M059J (cell line): ENCODE measurements at places on chromosomes 13 and 19. TPM values are rescaled to one million over a fixed set of nuclear protein-coding genes. Genes with fewer than 3 reads are reported as not detected.
A peak's percentile ranks its signal among the peaks of the same experiment; 100 is the strongest.

DNA sequence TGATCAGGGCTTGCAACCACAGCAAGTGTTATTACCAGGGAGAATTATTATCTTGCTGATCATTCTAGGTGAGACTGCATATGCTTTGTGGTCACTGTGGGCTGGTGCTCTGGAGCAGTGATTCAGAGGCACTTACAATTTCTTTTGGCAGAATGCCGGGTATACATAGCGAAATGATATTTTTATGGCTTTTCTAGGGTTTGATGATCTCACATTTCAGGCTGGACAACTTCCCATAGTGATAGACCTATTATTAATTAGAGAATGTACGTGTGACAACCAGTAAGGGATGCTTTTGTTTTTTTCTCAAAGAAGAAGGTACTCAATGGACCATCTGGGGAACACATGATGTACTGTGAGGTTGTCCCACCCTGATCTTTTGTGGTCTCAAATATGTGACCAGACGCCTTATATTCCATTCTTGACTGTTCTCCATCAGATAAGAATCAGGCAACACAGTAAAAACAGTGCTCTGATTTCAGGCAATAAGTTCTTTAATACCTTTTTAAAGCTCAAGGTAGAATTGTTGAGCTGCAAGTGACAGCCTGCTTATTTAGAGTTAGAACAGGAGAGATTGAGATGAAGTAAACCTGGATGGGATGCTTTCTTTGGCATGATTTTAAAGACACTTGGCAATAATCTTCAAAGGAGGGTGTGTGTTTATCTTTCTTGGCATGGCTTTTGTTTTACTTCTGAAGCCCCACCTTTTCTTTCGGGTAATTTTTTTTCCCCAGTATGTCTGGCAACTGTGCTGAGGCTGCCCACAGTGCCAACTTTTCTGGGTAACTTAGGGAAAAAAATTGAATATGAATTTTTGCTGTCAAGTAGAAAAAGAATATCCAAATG, 27.4 kb upstream of the SCEL start:
- peak; percentile 70 for DNase-seq

GRCh38 chr19:46155237-46155636, 7.2 kb downstream of the IGFL2 start:
- peak; percentile 62 for DNase-seq

The RASL11A gene
- total RNA-seq, result 138 and 150 TPM in 2 replicates

The IGFL1 gene
- total RNA-seq, result not detected in 2 replicates

The S1PR5 gene
- total RNA-seq, result 10.3 and 11.9 TPM in 2 replicates

The ZFP14 gene
- total RNA-seq, result 1.5 and 2.1 TPM in 2 replicates
